ENCODE measurements at places on chromosomes 2 and 18.
A peak's percentile ranks its signal among the peaks of the same experiment; 100 is the strongest.

GRCh38 chr2:15832849-15833680, 107.3 kb upstream of the MYCN start:
- DNase-seq, result no peak

GRCh38 chr18:23401400-23402347, 51.4 kb upstream of the RIOK3 start:
- DNase-seq, result peak; percentile 79

DNA sequence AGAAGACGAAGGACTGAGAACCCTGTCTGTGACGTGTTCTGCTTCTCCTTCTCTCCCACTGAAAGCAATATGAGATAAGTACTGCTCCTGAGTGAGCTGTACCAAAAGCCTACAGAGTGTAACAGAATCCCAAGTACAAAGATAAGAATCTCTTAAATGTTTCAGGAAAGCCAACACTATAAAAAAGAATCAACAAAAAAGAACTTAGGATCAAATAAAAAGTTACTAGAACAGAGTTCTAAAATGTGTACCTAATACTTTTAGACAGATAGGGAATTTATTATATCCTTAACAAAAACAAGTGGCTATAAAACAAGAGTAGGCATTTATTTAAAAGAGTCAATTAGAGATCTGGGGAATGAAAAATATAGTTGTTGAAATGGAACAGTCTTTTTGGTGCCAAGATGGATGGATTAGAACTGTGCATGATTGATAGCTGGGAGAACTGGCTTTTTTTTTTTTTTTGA, 49.0 kb downstream of the NCOA1 start:
- no peak for DNase-seq

GRCh38 chr2:239587841-239588240, 187.0 kb upstream of the HDAC4 start:
- no peak for DNase-seq

GRCh38 chr2:17894556-17894955, 16.1 kb downstream of the KCNS3 start:
- DNase-seq, result no peak

- no peak for DNase-seq
These were observed 153.0 kb upstream of the CAPN13 start for GRCh38 chr2:30960213-30960612.

DNA sequence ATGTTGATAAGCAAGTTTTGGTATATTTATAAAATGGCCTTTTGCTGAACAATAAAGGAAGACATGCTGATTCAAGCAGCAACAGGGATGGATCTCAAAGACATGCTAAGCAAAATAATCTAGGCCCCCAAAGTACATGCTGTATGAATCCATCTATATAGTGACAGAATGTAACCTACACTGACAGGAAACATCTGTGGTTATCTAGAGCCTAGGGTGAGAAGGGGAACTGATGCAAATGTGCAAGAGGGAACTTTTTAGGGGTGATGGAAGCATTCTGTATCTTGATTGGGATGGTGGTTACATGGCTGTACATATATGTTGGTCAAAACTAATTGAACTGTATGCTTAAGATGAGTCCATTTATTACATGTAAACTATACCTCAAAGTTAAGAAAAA, 24.2 kb downstream of the CNRIP1 start:
- DNase-seq, result no peak

GRCh38 chr2:18186816-18187613, 308.5 kb downstream of the KCNS3 start:
- no peak for DNase-seq

DNA sequence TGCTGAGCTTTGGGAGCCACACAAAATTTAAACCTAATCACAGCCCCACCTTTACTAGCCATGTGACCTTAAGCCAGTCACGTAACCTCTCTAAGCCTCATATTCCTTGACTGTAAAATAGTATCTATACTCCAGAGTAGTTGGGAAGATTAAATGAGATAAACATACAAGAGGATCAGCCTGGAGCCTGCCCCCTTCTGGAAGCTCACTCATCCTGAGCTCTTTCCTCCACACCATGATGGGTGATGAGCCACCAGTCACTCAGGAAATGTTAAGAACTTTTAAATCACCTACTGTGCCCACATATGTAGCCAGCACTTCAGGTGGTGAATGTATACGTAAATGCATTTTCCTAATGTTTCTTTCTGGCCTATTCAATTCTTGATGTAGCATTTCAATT, 195.9 kb upstream of the DDX18 start:
- no peak for DNase-seq

GRCh38 chr2:75865702-75866101, 155.0 kb upstream of the GCFC2 start:
- DNase-seq, result no peak

- DNase-seq, result no peak
These were observed 84.0 kb downstream of the DPP4 start for GRCh38 chr2:161990036-161990435.

- no peak for DNase-seq
These were observed 118.9 kb upstream of the CCDC150 start for GRCh38 chr2:196520605-196521004.

GRCh38 chr18:22285361-22286140, 116.2 kb downstream of the GATA6 start:
- no peak for DNase-seq

- no peak for DNase-seq
These were observed 147.4 kb downstream of the MEIS1 start for GRCh38 chr2:66582104-66582986.

- DNase-seq, result no peak
These were observed 72.1 kb upstream of the LINC00305 start for GRCh38 chr18:64220941-64221340.

DNA sequence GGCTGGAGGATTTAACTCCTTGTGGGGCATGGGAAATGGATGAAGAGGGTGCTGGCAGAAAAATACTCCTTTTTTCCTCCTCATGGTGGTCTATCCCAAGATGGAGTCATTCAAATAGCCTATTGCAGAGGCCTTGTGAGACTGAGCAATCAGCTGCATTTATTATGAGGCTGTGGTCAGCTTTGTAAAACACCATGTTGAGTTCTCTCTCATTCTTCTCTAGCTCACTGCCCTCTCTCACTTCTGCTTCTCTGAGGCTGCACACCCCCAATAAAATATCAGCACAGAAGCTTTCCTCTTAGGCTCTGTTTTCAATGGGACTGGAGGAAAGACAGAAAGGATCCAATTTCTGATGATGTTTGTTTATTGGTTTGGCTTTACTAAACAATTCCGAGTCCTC, 467.1 kb downstream of the ADCYAP1 start:
- DNase-seq, result no peak

- DNase-seq, result no peak
These were observed 9.4 kb upstream of the PSD4 start for GRCh38 chr2:113164215-113164929.

DNA sequence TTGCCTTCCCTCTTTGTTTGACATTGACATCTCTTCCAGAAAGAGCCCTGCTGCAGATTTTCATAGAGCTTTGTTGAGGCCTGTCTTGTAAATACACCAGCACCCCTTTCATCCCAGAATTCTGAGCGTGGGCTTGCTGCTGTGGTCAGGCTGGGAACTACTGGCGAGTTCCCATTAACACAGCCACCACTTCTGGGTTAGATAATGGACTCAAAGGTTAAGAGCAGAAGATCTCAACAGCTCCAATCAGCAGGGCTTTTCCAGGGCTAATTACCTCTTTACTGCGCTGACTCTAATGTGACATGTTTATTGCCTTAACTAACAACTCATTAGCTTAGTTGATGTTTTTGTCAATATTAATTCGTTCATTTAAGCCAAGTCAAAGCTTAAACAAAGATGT, 235.9 kb upstream of the BOD1L2 start:
- DNase-seq, result peak; percentile 20

DNA sequence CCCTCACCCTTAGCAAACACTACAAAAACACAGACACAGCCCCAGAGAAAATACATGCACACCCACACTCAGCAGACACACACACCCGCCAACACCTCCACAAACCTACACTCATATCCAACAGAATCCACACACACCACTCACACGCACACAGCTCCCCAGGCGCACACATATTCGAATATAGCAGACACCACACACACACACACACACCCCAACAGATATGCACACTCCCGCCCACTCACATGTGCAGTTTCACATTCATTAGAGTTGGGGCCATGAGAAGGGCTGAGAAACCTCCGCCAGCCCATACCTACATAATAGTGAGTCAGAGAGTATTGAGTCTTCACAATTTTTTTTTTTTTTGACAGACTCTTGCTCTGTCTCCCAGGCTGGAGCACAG, 29.4 kb upstream of the NOTO start:
- DNase-seq, result peak; percentile 21

- no peak for DNase-seq
These were observed 208.0 kb downstream of the SRBD1 start for GRCh38 chr2:45403036-45403435.

DNA sequence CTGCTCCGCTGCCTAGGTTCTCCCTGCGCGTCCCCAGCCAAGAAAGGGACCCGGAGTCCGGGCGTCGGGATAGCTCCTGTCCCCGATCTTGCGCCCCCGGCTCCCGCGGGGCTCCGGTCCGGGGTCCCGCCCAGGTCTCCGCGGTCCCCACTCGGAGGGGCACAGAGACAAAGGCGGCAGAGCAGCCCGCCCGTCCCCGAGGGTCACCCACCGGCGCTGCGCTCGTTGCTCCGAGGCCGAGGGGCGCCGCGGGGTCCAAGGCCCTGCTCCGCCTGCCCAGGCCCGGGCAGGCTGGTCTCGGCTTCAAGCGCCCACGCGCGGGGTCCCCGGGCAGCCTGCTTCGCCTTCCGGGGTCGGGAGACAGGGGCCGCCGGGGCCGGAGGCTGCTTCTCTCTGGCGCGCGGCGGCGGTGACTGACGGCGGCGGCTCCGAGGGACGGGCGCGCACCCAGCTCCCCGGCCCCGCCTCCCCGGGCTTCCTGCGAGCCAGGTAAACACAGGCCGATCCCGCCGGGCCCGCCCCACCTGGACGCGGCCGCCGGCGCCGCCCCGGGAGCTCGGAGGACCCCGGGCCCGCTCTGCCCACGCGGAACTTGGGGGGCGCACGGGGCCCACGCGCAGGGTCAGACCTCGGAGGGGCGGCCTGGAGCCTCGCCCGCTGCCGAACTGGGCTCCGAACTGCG, at the start of gene MBP:
Gene MBP, minus strand, starts transcription at position 415 of the 682 bp plus-strand sequence. CDS start 27,522 bp downstream, outside the sequence.
- DNase-seq, result peak; percentile 92

- peak; percentile 75 for DNase-seq
These were observed 80.0 kb downstream of the EXOC6B start for GRCh38 chr2:72745679-72746368.

DNA sequence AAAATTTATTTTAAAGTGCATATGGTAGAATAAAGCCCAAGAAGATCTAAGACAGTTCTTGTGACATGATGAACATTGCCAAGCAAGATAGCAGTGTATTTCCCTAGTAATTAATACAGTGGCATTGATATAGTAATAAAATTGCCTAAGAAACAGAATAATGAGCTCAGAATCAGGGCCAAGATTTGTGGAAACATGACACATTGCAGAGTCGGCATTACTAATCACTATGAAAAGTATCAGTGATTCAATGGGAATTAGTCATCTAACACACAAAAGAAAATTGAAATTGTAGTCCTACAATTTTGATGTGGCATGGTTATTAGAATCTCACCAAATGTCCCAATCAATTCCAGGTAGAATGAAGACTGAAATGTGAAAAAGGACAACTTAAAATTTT, 243.0 kb upstream of the CYRIA start:
- no peak for DNase-seq

- no peak for DNase-seq
These were observed 4.9 kb upstream of the HAAO start for GRCh38 chr2:42797281-42797680.

- no peak for DNase-seq
These were observed 25.8 kb downstream of the CREG2 start for GRCh38 chr2:101361522-101361921.

DNA sequence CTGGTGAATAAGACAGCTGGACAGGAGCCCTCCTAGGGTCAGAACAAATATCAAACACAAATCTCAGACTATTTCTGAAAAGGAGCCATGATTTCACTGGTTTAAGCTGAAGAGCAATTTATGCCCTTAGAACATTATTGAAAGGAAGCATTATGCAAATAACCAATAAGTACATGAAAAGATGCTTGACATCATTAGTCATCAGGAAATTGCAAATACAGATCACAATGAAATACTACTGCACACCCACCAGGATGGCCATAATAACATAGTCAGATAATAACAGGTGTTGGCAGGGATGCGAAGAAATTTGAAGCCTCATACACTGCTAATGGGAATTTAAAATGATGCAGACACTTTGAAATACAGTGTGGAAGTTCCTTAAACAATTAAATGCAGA, 176.4 kb upstream of the RAB6C start:
- no peak for DNase-seq

DNA sequence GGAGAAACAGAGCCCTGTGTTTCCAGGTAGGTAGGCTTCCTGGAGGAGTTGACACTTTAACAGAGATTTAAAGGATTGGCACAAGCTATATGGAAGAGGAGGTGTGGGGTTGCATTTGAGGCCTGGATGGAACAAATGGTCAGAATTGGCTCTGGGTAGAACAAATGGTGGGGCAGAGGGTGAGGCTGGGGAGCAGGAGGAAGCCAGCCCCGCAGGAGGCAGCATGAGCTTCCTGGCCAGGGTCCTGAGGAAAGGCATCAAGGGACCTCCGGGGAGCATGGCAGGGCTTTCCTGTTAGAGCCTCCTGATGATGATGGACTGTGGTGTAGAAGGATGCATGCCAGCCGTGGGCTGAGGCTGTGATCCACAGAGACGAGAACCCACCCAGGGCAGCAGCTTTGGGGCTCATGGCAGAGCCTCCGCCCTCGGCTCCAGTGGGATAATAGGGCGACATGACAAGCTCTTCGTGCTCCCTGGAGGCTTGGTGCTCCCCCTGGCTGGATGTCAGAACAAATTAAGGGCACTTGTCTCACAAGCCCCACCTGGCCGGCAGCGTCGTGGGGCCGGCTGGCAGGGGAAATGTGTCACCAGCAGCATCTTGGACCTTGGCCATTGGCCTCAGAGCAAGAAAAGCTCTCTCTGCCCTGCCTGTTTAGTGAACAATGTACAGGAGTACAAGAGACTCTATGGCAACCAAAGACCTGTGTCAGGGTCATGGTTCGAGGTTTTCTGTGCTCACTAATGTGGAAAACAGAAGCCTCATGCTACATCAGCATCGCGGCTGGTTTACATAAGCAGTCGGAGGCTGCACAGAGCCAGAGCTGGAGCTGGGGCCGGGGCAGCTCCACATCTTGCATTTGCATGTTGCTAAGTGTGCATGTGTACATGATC, 153.5 kb downstream of the MYCN start:
- DNase-seq, result peak; percentile 80

DNA sequence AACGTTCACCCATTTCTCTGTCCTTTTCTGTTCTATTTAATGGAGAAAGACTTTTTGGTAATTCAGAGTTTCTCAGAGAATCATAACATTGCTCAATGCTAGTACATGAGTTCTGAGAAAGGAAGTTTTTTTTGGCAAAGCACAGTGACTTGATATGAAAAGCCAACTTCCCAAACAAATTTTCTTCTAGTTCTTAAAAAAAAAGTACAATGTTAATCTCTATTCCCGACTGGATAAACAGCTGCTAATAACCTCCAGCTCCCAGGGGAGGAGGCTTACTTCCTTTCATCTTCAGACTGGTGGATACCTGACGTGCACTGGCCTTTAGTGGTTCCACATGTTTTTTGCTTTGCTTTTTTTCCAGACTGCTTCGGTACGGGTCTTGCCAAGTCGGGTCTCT, 284.6 kb upstream of the CCDC68 start:
- DNase-seq, result no peak
